SK-N-SH (cell line): ENCODE measurements at places on chromosomes 16 and 17. TPM values are rescaled to one million over a fixed set of nuclear protein-coding genes. Genes with fewer than 3 reads are reported as not detected.

GRCh38 chr17:31320241-31320640 lies 1.2 kb downstream of the EVI2A start:
- H3K27me3 ChIP-seq = no peaks in the 10 kb centered on the region
- peaks cover 8% of the 10 kb centered on the region for H3K36me3 ChIP-seq
- H3K27ac ChIP-seq = peak overlapping the region; percentile 65
- H3K4me1 ChIP-seq = peaks cover 5% of the 10 kb centered on the region
- no peak for DNase-seq

SOX8 gene
- not detected in 2 replicates for polyA plus RNA-seq

TMEM92 gene
- polyA plus RNA-seq = 0.28 and 0.46 TPM in 2 replicates

GRCh38 chr16:83676086-83676485 lies 131.7 kb upstream of the HSBP1 start:
- H3K4me1 ChIP-seq = no peaks in the 10 kb centered on the region
- peaks cover 5% of the 10 kb centered on the region for H3K36me3 ChIP-seq
- no peak for DNase-seq
- no peaks in the 10 kb centered on the region for H3K27me3 ChIP-seq

- peaks cover 37% of the 10 kb centered on the region; the same call in 1 of the 2 replicates for H3K27me3 ChIP-seq
- H3K4me1 ChIP-seq = peaks cover 4% of the 10 kb centered on the region; the same call in 1 of the 2 replicates
- no peaks in the 10 kb centered on the region for H3K36me3 ChIP-seq
These were observed 18.0 kb downstream of the GRB7 start for GRCh38 chr17:39755554-39756379.

- H3K27me3 ChIP-seq = no peaks in the 10 kb centered on the region
- no peak overlapping the region for H3K4me3 ChIP-seq
- H3K4me1 ChIP-seq = no peaks in the 10 kb centered on the region
- H3K36me3 ChIP-seq = peaks cover 15% of the 10 kb centered on the region
- H3K27ac ChIP-seq = no peak overlapping the region
- DNase-seq = peak; percentile 86
These were observed 12.6 kb upstream of the ASGR1 start for GRCh38 chr17:7191571-7192270.

- no peaks in the 10 kb centered on the region for H3K36me3 ChIP-seq
- H3K4me1 ChIP-seq = no peaks in the 10 kb centered on the region
- no peak overlapping the region for H3K4me3 ChIP-seq
- no peaks in the 10 kb centered on the region for H3K27me3 ChIP-seq
- no peak for DNase-seq
- no peak overlapping the region for H3K27ac ChIP-seq
These were observed 7.3 kb upstream of the SMG1 start for GRCh38 chr16:18933501-18933900.

DNA sequence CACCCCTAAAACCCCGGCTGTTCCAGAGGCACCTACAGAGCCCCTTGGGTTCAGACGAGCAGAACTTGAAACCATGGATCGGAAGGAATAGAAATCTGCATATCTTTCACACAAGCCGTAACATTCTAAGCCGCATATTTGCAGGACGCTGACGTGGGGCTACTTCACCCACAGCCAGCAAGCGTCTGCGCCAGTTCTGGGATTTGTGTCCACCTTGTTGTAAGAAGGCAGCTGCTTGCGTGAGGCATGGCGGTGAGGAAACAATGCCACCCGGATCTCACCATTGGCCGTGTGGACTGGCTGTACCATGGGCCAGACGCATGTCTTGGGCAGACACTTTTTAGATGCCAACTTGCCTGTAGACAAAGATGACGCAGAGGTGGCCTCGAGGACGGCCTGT lies 34.5 kb downstream of the TNFRSF13B start:
- no peak overlapping the region for H3K4me3 ChIP-seq
- DNase-seq = no peak
- H3K36me3 ChIP-seq = no peaks in the 10 kb centered on the region
- no peaks in the 10 kb centered on the region; the same call in 1 of the 2 replicates for H3K4me1 ChIP-seq
- H3K27me3 ChIP-seq = no peaks in the 10 kb centered on the region; the same call in 1 of the 2 replicates
- H3K27ac ChIP-seq = no peak overlapping the region

NAA38 gene
- 133 and 202 TPM in 2 replicates for polyA plus RNA-seq

DNA sequence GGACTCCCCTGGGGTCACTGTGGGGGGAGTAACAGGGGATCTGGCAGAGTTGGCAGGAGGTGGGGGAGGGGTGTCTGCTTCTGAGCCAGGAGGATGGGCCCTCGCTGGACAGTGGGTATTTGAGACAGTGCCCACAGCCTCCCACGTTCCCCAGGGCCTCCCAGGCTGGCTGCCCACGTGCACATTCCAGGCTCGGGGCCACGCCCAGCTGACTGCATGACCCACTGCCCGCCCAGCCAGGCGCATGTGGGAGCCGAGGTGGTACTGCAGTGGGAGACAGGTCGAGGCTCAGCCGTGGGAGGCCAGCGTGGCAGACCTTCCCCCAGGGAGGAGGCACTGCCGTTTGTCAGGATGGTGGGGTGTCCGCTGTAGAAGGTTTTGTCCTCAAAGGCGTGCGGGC lies 38.8 kb downstream of the BAHCC1 start:
- peaks cover 9% of the 10 kb centered on the region for H3K4me1 ChIP-seq
- H3K27me3 ChIP-seq = no peaks in the 10 kb centered on the region
- DNase-seq = no peak

- H3K36me3 ChIP-seq = peaks cover 61% of the 10 kb centered on the region
- no peak overlapping the region for H3K4me3 ChIP-seq
- H3K4me1 ChIP-seq = no peaks in the 10 kb centered on the region
- no peak overlapping the region for H3K27ac ChIP-seq
These were observed 45.5 kb downstream of the MRC2 start for GRCh38 chr17:62672957-62673356.

GRCh38 chr17:9862220-9862619 lies 36.5 kb downstream of the GLP2R start:
- DNase-seq = no peak
- H3K27ac ChIP-seq = no peak overlapping the region
- no peak overlapping the region for H3K4me3 ChIP-seq

TBC1D26 gene
- polyA plus RNA-seq = not detected in 2 replicates

DNA sequence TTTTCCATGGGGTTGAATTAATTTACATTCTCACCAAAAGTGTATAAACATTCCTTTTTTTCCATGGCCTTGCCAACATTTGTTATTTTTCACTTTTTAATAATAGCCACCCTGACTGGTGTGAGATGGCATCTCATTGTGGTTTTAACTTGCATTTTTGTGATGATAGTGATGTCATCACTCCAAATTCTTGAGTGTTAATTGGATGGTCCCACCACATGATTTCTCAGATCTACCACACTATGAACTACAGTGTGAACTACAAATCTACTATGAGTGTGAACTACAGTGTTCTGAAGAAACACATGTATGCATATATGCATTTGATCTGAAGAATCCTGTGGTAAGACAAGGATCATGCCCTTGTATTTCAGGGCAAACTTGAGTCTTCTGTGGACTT lies 340.1 kb downstream of the ABCC12 start:
- H3K4me3 ChIP-seq = no peak overlapping the region
- DNase-seq = no peak
- no peaks in the 10 kb centered on the region for H3K27me3 ChIP-seq
- no peaks in the 10 kb centered on the region for H3K4me1 ChIP-seq
- no peak overlapping the region for H3K27ac ChIP-seq

DNA sequence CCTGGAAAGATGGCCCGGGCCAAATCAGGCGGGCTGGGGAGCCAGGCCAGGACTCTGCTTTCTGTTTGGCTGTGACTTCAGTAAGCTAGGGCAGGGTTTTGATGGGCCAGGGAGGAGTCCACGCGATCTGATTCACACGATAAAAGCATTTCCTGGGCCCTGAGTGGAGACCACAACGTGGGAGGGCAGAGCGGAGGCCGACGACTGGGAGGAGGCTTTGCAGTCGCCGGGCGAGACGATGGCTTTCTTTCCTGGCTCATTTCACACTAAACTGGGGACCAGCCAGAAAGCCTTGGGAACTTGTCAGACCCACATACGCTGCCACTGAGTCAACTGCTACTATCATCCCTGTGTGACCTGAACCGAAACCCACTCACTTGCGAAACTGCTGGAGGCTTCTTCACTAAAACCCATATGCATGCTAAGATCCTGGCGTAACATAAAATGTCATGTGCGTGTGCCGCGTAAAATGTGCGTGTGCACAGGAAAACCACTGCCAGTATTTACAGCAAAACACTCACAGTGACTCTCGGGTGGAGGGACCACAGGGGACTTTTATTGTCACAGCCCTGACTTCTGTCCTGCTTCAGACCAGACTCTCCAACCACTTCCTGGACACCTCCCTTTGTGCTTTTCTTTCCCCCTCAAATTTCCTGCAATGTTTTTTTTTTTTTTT lies 14.2 kb upstream of the RHBDF2 start:
- no peak overlapping the region for H3K27ac ChIP-seq
- DNase-seq = no peak
- no peaks in the 10 kb centered on the region for H3K36me3 ChIP-seq

DNA sequence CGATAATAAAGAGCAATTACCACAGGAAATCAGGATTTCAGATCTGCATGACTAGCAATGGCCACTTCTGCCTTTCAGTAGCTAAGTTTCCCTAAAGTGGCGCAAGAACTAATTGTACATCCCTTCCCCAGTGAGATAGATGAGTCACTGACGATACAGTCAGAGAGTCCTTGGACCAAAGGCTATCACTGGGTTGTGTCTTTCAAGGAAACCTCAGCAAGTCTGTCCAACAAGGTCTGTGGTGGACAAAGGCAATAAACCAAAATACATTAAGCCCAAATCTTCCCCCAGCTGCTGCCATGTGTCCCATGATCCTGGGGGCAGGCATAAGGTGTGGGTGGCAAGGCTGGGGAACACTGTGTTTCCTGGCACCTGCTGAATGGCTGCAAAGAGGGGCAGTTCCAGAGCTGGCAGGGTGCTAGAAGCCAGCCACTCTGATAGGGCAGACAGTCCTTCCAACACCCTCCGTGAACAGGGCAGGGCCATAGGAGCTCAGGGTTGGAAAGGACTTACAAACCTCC lies 20.5 kb upstream of the MTMR4 start:
- no peak overlapping the region for H3K27ac ChIP-seq
- H3K4me1 ChIP-seq = 0 out of 2 replicates have a peak, but pooled peaks cover 5% of the 10 kb centered on the region
- no peaks in the 10 kb centered on the region; the same call in 1 of the 2 replicates for H3K27me3 ChIP-seq
- DNase-seq = no peak

DNA sequence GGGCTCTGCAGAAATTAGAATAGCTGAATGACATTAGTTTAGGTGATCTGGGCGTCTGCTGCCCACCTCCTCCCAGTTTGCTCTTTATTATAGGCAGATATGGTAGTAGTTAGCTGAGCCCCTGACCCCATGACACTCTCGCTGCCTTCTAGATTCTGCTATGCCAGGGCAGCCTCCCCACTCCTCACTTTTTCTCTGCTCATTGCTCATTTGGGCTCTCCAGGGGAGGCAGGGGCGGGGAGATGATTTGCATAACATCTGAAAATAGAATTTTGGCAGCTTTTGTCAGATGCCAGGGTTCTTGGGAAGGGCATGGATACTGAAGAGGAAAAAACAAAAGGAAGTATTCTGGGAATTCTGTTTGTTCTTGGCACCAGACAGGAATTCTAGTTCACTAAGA lies 78.0 kb upstream of the GAS7 start:
- DNase-seq = no peak
- H3K36me3 ChIP-seq = no peaks in the 10 kb centered on the region

CA7 gene
- 0.11 and 0.12 TPM in 2 replicates for polyA plus RNA-seq

KCNH4 gene
- polyA plus RNA-seq = 0.46 and 0.57 TPM in 2 replicates

DNA sequence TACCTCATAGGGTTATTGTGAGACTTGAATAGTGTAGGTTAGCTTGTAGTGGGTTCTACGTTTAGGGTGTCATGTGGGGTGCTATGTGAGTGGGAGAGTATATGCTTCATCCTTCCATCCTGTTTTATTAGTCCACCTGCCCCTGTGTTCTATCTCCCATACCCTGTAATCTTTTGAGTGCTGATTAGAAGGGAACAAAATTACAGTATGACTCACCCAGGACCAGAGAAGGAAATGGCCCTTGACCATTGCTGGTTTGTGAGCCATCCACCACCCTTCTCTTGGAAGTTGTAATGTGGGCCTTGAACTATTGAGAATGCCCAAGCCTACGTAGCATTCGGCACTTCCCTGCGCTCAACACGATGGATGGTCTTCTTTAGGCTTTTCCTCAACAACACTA lies 17.1 kb downstream of the SAP30BP start:
- H3K27ac ChIP-seq = peak overlapping the region; percentile 59
- no peak for DNase-seq
- no peak overlapping the region for H3K4me3 ChIP-seq
- no peaks in the 10 kb centered on the region for H3K27me3 ChIP-seq
- peaks cover 49% of the 10 kb centered on the region for H3K4me1 ChIP-seq

DNA sequence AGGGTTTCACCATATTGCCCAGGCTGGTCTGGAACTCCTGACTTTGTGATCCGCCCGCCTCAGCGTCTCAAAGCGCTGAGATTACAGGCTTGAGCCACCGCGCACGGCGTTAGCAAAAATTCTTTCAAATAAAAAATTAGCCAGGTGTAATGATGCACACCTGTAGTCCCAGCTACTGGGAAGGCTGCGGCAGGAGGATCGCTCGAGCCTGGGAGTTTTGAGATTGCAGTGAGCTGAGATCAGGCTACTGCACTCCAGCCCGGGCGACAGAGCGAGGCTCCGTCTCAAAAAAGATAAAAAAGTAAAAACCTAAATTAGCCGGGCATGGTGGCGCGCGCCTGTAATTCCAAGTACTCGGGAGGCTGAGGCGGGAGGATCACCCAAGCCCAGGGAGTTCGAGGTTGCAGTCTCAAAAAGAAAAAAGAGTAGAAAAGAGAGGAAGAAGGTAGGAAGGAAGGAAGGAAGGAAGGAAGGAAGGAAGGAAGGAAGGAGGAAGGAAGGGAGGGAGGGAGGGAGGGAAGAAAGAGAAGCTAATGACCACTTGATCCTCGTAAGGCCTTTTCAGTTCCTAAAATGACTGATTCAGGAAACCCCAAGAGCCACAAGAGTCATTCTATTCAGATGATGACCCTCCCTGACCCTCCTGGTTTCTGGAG lies 59.2 kb downstream of the SRL start:
- H3K27me3 ChIP-seq = no peaks in the 10 kb centered on the region
- DNase-seq = no peak
- H3K4me3 ChIP-seq = peak overlapping the region; percentile 65
- H3K4me1 ChIP-seq = peaks cover 9% of the 10 kb centered on the region; the same call in 1 of the 2 replicates
- H3K27ac ChIP-seq = 0 out of 2 replicates have a peak overlapping the region, but pooled peaks have one; percentile 88

HSF5 gene
- polyA plus RNA-seq = not detected in 2 replicates

DNA sequence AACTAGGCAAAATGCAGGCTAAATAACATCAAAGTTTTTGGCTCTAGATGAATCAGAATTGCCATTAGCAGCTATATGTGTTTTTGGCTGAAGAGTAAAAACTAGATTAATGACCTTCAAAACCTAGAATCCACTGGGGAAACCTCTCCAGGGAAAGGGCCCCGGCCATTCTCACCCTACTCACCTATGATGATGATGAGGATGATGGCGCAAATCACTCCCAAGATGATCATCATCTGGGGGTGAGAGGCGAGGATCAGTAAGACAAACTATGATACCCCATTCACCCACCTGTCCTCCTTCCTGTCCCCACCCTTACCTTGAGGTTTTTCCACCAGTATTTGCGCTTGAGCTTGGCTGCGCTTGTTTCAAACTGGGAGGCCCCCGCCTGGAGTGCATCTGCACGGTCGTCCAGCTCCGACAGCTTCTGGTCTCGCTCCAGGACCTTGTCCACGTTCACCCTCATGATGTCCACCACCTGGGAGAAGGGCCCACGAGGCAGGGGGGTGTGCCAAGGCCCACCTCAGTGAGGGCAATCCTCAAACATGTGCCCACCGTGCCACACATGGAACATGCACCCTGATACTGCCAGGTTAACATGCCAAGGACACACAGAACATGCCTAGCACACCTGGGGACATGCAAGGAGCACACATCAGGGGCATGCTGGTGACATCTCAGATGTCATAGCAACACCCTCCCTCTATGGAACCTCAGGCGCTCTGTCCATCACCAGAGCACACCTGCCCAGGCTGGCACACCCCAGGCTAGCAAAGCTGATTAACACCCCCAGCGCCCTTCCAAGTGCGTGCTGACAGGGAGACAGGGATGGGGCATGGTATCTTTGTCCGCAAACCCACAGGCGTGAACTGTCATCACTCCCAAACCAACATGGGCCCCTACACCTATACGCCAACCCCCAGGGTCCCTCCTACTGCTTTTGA lies 1.2 kb downstream of the VAMP2 start:
- H3K27me3 ChIP-seq = no peaks in the 10 kb centered on the region
- peaks cover 25% of the 10 kb centered on the region; the same call in 1 of the 2 replicates for H3K4me1 ChIP-seq
- H3K36me3 ChIP-seq = peaks cover 23% of the 10 kb centered on the region
- DNase-seq = no peak
